ENCODE measurements at places on chromosomes 2 and 18.

GRCh38 chr2:217887841-217888701 lies 114.7 kb downstream of the TNS1 start:
- no peak for DNase-seq

- no peak for DNase-seq
Observed at GRCh38 chr18:62880034-62880433, 164.7 kb downstream of the PHLPP1 start.

GRCh38 chr2:120686511-120687168 lies 49.0 kb upstream of the GLI2 start:
- no peak for DNase-seq

GRCh38 chr2:38524580-38524979 lies 78.1 kb downstream of the HNRNPLL start:
- DNase-seq: peak; percentile 71

DNA sequence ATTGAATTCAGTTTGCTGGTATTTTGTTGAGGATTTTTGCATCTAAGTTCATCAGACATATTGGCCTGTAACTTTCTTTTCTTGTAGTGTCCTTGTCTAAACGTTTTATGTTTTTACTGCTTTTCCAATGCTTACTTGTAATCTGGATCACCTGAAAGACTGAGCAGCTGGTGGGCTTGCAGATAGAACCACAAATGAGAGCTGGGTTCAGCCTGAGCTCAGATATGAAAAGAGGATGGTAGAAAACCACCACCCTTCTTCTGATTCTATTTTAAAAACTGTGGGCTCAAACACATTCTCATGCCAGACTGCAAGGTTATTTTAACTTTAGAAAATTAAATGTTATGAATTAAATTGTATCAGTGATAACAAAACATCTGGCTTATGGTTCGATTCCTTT lies 70.8 kb downstream of the DDX18 start:
- no peak for DNase-seq

- DNase-seq: no peak
Observed at GRCh38 chr2:43852196-43852730, 13.5 kb downstream of the ABCG8 start.

DNA sequence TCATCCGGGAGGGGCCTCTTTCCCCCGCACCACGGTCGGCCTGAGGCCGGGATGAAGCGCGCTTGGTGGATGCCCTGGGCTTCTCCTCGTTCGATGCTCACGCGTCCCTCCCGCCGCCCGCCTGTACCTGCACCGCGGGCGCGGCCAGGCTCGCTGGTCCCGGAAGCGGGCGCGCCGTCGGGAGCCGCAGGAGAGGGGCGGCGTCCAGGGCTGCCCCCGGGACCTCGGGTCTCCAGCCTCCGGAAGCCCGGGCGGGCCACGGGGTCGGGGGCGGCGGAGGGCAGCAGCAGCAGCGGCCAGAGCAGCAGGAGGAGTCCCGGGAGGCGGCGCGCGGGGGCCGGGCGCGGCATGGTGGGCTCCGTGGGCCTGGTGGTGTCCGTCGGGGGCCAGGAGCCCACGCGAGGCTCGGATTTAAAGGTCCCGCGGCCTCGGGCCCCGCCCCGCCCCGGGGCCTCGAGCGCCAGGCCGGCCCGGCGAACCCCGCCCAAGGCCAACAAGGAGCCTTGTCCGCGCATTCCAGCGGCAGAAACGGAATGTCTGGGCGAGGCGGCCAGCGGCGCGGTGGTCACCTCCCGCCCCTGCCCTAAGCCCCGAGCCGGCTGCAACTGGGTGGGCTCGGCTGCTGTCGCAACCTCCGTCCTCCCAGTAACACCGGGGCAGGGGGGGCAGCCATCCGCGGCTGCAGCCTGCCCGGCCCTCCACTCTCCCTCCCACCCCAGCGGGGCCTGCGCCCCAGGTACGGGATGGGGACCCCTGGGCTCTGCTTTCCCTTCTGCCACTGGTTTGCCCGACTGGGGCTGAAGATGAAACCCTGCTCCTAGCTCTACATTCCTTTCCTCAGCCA lies at the start of gene MATN3:
Gene MATN3, minus strand, starts transcription at position 387 of the 844 bp plus-strand sequence. Its CDS starts 37 bp downstream, at position 350.
- no peak for DNase-seq

DNA sequence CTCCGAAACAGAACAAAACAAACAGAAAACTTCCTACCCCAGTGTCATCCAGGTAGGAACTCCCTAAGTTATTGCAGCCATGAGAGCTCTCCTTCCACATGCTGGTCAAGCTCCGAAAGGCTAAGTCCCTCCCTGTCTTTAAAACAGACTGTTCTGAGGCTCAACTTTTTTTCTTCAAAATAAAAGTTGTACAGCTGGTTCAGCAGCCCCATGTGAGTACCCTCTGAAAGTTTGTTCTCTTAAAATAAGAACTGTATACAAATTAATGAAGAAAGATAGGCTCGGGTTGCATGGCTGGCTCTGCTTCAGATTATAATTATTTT lies at the start of gene PDE1A:
Gene PDE1A, minus strand, starts transcription at position 119 of the 323 bp plus-strand sequence.
- DNase-seq: no peak

- DNase-seq: no peak
Observed at GRCh38 chr18:9008709-9009635, 93.5 kb upstream of the NDUFV2 start.

DNA sequence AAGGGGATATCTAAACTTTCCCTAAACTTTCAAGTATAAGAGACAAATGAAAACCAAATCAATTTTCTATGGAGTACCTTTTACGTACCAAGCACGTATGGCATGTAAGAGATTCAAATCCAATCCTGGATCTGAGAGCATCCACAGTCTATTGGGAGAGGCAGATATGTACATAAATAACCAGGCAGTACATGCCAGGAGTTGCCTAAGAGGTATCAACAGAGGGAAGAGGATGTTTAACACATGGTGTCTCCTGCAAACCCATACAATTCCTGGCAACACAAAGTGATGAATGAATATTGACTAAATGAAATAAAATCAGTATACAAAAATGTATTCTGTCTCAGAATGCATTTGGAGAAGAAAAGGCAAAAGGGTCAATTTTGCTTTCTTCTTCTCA lies 116.6 kb downstream of the PIGN start:
- no peak for DNase-seq

GRCh38 chr2:148702475-148702874 lies 57.9 kb downstream of the EPC2 start:
- DNase-seq: no peak

DNA sequence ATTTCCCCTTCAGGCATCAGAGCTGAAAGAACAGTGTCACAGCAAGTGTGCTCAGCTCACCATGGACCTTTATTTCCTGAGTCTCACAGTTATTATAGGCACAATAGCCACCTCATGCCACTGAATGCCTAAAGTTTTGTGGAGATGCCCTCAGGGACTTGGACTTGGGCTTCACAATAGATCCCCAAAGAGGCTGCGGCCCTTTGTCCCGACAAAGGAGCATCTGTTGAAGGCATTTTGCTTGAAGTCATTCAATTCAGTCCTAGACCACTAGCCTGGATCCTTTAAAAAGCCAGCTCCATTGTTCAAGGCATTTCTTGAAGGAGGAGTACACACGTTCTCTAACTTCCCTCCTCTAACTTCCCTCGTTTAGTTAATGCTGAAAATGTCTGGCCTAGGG lies 125.4 kb downstream of the DCC start:
- no peak for DNase-seq

DNA sequence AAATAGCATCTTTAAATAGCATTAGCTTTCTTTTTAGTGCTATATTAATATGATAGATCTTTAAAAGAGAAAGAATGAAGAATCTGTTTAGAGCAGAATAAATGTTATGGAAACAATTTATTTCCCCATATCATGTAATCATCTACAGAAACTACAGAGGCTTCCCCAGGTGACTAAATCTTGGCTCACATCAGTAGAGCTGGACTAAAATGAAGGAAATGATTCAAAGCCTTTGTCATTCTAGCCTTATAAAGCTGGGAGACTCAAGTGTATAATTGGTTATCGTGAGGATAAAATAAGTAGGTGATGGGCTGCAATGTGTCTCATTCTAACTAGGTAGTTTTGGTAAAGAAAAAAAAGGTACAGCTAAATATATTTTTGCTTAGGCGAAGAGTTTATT lies 83.2 kb upstream of the UNC80 start:
- peak; percentile 44 for DNase-seq

- no peak for DNase-seq
Observed at GRCh38 chr2:101974663-101975062, 17.1 kb upstream of the IL1R2 start.

DNA sequence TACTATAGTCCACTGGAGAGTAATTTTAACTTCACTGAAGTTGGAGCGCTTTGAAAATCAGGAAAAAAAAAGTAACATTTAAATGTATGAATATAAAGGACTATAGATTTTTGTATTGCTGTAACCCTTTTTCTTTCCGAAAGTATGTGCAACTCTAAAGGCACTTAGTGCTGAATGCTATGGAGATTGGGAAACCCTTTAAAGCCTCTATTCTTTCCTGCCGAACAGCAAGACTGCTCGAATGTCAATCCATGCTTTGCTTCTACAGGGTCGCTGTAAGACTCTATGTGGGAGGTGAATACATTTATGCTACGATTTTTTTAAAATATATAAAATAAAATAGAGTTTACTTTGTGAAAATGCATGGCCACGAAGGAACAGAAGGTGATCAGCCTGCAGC lies 825 bp downstream of the GRB14 start:
- no peak for DNase-seq

GRCh38 chr2:73291461-73292315 lies 1.7 kb downstream of the EGR4 start:
- no peak for DNase-seq

DNA sequence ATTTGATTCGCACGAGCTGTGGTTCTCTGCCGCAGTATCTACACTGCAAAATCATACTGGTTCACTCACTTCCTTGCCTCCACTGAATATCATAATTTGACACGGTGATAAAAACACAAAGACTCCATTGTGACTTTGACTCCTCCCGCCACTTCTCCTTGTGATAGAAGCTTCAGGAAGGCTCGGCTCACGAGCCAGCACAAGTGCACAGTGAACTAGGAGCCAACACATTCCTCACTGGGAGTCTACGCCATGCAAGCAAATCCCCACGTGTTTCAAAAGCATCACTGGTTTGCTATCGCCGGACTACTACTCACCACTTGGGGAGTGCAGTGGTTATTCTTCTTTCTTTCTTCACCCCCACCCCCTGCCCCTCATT lies 293.3 kb upstream of the PARD3B start:
- no peak for DNase-seq

GRCh38 chr2:181752301-181752700 lies 72.0 kb upstream of the NEUROD1 start:
- no peak for DNase-seq

DNA sequence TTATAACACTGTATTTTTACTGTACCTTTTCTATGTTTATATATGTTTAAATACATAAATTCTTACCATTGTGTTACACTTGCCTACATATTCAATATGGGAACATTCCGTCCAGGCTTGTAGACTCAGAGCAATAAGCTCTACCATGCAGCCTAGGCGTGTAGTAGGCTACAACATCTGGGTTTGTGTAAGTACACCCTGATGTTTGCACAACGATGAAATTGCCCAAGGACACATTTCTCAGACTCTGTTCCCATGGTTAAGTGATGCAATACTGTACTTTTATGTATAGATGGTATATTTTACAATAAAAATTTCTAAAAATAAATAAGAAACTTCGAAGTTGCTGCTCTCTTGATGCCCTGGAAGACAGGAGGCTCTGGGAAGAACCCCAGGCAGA lies 38.4 kb downstream of the YPEL5 start:
- DNase-seq: no peak

DNA sequence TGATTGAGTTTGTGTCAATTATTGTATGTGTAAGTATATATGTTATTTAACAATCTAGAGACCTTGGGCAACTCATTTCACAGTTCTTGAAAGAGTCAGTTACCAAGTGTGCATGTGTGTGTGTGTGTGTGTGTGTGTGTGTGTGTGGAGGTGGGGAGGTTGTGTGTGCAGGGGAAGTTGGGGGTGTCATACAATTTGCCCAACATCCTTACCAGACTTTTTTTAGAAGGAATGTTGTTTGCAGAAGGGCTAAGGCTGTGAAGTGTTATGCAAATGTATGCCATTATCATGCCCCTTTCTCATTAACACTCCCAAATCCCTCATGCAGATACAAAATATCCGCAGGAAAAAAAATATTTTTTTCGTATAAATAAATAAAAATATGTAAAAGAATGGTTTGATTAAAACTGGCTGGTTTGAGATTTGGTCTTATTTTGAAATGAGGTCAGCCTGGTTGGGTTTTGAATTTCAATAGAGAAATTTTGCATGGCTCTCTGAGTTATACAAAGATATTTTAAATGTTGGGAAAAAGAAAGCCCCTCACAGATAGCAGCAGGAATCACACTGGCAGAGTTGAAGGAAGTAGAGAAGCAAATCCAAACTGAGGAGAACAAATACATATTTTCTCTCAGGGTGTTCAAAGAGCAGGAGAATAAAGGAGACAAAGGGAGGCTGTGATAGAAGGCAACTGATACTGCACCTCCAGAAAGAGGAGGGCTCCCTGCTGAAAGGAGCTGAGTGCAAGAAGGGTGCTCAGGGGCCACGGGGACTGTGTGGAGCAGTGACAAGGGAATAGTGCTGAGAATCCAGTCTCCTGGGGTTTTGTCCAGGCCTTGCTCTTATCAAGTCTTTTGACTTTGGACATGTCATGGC lies 1365.5 kb upstream of the CELF4 start:
- no peak for DNase-seq

DNA sequence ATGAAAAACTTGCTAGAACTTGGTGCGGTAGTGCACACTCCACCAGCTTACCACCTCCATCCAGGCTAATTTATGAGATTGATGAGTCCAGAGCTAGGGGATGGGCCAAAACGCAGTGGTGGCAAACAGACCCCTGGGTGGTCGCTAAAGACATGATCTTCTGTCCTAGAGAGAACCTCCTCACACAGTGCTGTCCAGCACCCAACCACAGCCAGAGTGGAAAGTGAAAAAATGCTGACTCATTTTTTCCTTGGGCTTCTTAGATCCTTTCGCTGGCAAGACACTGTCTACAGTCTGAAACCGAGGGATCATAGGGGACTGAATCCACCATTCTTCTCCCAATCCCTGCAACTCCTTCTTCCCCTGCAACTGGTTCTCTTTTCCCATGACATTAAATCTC lies 4.1 kb downstream of the ANTXR1 start:
- DNase-seq: no peak

GRCh38 chr2:48287976-48288375 lies 242.0 kb upstream of the STON1 start:
- DNase-seq: no peak

DNA sequence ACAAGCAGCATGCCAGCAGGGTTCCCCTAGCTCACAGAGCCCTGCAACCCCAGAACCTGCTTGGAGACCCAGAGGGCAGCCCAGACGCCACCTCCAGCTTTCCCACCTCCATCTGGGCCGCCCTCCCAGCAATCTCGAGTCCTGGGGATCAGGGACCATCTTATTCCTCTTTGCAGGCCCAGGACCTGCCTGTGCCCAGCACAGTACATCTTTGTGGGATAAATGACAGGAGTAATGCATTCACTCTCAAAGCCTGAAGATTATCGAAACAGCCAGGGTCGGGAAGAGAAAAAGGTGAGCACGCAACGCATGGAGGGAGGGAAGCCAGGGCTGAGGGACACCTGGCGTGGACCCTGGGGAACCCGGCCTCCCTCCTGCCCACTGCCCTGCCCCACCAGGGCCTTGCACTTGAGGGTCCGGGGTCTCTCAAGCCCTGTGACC lies 144.1 kb downstream of the NDUFA10 start:
- DNase-seq: no peak

- peak; percentile 59 for DNase-seq
Observed at GRCh38 chr2:190023860-190024259, 38.7 kb downstream of the MSTN start.

GRCh38 chr2:75456111-75456510 lies 104.6 kb downstream of the EVA1A start:
- no peak for DNase-seq
